ENCODE measurements at places on chromosomes 5 and 9.
A peak's percentile ranks its signal among the peaks of the same experiment; 100 is the strongest.

DNA sequence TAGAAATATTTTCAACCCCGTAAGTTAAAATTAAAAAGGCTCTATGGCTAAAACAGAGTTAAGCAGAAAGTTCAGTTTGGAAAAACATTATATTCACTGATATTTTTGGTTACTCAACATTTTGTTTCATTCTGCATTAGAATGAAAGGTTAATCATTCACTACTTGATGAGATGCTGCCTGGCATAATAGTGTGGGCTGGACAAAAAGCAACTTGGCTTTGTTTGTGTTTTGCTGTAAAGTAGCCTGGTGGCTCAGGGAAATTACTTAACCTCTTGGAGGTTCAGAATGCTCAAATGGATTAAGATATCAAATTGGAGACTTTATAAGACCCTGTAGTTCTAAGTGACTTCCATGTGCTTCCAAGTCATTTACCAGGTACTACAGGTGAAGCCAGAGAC lies 367.4 kb upstream of the TRPC7 start:
- no peaks in the 10 kb centered on the region for H3K36me3 ChIP-seq
- H3K27me3 ChIP-seq: no peaks in the 10 kb centered on the region

GRCh38 chr5:158869092-158869491 lies 230.6 kb downstream of the EBF1 start:
- H3K27ac ChIP-seq: no peak overlapping the region
- no peak for DNase-seq
- no peaks in the 10 kb centered on the region for H3K36me3 ChIP-seq

DNA sequence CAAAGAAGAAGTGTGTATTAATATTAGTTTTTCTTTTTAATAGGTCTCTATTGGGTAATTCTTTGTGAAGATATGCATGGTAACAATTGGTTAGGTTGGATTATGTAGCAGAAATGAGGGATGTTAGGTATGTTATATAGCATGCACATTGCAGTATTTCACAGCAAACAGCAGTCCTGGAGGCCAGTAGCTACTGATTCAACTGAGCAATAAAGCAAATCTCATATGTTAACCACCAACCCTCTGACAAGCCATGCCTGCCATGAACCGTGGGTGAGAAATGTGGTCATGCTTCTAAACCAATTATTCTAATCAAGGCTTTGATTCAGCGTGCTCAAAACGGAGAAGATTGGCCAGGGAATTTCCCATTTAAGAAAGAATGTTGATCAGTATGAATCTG lies 313.0 kb upstream of the CDH6 start:
- DNase-seq: no peak
- H3K4me3 ChIP-seq: no peak overlapping the region
- no peak overlapping the region for H3K27ac ChIP-seq

DNA sequence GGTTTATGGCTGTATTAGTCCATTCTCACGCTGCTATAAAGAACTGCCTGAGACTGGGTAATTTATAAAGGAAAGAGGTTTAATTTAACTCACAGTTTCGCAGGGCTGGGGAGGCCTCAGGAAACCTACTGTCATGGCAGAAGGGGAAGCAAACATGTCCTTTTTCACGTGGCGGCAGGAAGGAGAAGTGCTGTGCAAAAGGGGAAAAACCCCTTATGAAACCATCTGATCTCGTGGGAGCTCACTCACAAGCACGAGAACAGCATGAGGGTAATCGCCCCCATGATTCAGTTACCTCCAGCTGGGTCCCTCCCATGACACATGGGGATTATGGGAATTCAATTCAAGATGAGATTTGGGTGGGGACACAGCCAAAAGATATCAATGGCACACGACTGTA lies 13.9 kb downstream of the LRRC70 start:
- no peak overlapping the region for H3K4me3 ChIP-seq
- no peaks in the 10 kb centered on the region for H3K27me3 ChIP-seq
- no peak overlapping the region for H3K27ac ChIP-seq
- H3K4me1 ChIP-seq: peaks cover 8% of the 10 kb centered on the region
- DNase-seq: no peak
- H3K36me3 ChIP-seq: peaks cover 4% of the 10 kb centered on the region

DNA sequence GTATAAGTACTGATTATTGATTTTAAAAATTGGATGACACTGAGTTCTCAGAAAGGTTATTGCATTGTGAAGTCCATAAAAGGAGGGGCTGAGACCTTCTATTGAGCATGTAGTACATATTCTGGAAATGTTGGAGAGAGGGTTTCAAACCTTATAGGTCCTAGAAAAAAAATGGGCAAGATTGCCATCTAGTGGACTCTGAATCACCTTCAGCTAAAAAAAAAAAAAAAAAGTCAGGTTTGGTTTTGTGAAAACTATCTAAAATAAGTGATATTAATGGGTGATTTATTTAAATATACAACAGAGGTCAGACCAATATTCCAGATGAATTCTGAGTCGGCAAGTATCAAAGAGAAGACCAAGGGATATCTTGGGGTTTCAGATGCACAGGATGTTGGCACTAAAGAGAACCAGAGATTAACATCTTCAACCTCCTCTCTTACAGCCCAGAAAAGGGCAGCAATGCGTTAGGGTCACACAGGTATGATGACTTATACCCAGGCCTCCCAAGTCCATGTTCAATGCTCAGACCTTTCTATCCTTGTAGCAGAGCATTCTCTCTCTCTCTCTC lies 109.8 kb upstream of the NMUR2 start:
- DNase-seq: peak; percentile 53
- H3K27me3 ChIP-seq: peaks cover 12% of the 10 kb centered on the region
- H3K36me3 ChIP-seq: no peaks in the 10 kb centered on the region

- no peak overlapping the region for H3K27ac ChIP-seq
- H3K4me3 ChIP-seq: no peak overlapping the region
- DNase-seq: no peak
These were observed 3.7 kb downstream of the ROPN1L start for GRCh38 chr5:10445352-10445751.

- H3K4me1 ChIP-seq: no peaks in the 10 kb centered on the region
- no peak overlapping the region for H3K4me3 ChIP-seq
- no peak for DNase-seq
- H3K27me3 ChIP-seq: no peaks in the 10 kb centered on the region
These were observed 53.5 kb downstream of the ZFR start for GRCh38 chr5:32390819-32391591.

DNA sequence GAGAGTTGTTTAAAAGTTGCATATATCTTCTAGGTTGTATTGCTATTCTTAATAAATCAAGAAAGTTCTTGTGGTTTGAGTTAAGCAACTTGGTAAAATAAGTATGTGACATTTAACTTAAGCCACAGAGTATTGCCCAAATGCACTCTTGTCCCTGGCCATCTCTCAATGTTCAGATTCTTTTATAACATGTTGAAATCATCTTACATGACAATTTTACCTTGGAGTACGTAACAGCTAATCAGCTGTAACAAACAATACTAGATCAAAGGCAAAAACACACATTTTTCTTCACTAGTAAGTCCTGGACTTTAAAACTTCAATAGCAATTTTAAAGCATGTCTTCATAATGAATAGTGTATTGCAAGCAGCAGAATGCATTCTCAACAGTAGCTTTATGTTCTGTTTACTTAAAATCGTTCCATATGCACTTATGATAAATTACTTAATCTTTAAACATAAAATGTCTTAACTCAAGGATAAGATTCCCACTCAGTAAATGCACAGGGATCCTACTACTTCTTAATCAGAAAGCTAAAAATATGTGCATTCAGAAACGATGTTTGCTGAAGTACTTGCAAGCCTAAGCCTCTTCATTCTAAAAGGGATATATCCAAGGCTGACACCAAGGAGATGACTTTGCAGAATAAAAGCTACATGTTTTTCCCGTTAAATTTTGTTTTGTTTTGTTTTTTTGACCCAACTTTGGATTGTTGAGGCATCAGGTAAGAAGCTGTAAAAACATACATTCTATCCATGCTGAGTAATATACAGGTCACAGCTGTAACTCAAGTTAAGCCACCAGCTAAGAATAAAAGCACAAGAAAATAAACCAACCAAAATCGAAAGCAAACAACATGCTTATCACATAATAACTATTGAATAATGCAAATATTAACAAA lies 86.1 kb upstream of the NFIB start:
- H3K4me3 ChIP-seq: peak overlapping the region; percentile 58
- H3K4me1 ChIP-seq: peaks cover 20% of the 10 kb centered on the region
- H3K27ac ChIP-seq: 0 out of 2 replicates have a peak overlapping the region, but pooled peaks have one; percentile 1
- no peak for DNase-seq
- H3K27me3 ChIP-seq: no peaks in the 10 kb centered on the region

DNA sequence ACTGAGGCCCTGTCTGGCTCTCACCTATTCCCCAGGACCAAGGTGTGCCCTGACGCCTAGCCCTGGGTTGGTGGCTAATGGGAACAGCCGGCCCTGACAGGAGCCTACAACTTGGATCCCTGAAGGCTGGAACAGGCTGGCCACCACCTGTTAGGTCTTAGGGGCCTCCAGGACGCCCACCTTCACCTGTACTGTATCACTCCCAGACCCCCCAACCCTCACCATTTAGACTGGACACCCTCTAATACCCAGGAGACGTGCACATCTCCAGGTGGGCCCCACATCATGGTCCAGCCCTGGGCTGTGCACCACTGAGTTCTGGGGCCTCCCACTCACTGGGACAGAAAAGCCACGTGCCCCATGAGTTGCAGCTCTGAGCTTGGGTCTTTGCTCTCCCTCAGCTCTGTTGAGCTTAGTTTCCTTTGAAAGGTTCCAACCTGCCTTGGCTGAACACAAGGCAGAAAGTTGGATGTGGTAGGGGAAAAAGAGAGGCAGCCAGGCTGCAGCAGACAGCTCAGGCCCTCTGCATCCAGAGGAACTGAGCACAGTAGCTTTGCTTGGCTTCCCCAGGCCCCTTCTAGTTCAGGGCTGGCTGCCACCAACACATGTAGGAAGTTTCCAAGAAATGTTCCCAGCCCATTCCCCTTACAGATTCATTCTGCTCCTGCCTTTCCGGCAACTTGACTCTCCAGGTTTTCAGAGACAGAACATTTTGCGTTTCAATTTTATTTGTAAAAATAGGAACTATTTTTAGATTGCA lies 116.8 kb upstream of the TBC1D2 start:
- no peak overlapping the region for H3K27ac ChIP-seq
- no peak overlapping the region for H3K4me3 ChIP-seq
- no peaks in the 10 kb centered on the region for H3K27me3 ChIP-seq
- DNase-seq: no peak
- no peaks in the 10 kb centered on the region for H3K36me3 ChIP-seq

DNA sequence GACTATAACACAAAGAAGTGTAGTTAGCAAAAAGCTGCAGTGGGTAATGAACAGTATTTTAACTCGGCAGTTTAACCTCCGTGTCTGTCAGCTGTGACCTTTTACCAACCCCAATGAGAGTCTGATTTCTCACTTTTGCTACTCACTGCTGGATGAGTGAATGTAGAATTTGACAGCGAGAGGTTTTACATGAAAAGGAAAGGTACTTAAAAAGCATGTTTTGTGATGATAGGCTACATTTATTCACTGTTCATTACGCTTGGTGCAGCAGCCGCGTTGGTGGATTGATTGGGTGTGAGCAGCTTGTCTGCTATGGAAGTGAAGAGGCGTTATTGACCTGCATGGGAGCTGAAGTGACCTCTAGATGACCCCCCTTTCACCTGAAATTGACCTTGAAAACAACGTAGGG lies 867.7 kb downstream of the NR2F1-AS1 start:
- DNase-seq: no peak
- H3K4me1 ChIP-seq: no peaks in the 10 kb centered on the region
- H3K27me3 ChIP-seq: no peaks in the 10 kb centered on the region
- H3K36me3 ChIP-seq: no peaks in the 10 kb centered on the region

DNA sequence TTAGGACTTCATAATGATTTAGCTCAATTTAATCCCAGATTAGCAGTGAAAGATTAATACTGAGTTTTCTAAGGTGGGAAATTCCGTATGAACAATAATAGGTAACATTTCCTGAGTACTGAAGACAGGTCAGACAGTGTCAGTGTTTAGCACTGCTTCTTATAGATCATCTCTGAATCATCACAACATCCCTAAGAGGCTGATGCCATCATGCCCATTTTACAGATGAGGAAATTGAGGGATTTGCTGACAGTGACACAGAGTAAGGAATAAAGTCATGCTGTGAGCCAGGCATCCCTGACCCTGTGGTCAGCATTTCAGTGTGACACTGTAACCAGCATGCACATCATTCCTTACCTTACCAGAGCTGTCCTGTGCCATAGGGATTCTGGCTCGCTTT lies 44.5 kb downstream of the DAPK1 start:
- H3K27me3 ChIP-seq: no peaks in the 10 kb centered on the region
- no peaks in the 10 kb centered on the region for H3K4me1 ChIP-seq
- no peaks in the 10 kb centered on the region for H3K36me3 ChIP-seq
- DNase-seq: no peak
- H3K27ac ChIP-seq: no peak overlapping the region

- no peaks in the 10 kb centered on the region for H3K36me3 ChIP-seq
- H3K4me1 ChIP-seq: peaks cover 4% of the 10 kb centered on the region
- no peak overlapping the region for H3K27ac ChIP-seq
These were observed 247.7 kb upstream of the ANKRD55 start for GRCh38 chr5:56480705-56481427.

DNA sequence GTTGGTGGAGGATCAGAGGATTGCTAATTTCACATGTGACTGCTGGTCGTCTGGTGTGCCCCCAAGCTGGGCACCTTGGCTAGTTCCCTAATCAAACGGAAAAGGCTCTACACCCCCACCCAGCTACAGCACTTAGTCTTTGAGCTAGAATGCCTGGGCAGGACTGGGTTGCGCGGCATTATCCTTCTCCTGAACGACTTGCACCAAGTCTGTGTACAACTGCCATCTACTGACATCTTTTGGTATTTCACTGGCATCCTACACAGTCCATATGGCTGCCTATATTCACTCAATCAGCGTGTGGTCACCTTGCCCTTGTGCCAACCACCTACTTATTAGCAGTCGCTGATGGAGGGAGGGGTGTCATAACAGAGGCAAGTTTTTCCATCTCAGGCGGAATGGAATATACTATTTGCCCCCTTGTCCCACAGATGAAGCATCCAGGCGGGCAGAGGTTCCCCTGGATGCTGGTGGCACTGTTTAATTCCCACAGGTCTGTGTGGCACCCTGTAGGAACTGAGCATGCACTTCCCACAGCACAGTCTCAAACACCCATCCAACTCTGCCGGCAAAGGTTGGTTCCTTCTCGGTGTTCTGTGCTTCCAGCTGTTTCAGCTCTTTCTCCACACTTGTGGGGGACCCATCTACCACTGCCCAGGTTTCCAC lies 150.1 kb downstream of the OSTF1 start:
- H3K4me1 ChIP-seq: no peaks in the 10 kb centered on the region
- H3K36me3 ChIP-seq: no peaks in the 10 kb centered on the region
- H3K27ac ChIP-seq: no peak overlapping the region
- peak; percentile 80 for DNase-seq

GRCh38 chr9:34124099-34124498 lies 2.4 kb downstream of the DCAF12 start:
- DNase-seq: no peak
- H3K27ac ChIP-seq: no peak overlapping the region
- H3K4me1 ChIP-seq: peaks cover 14% of the 10 kb centered on the region
- H3K4me3 ChIP-seq: peak overlapping the region; percentile 78
- no peaks in the 10 kb centered on the region for H3K27me3 ChIP-seq

- 0 out of 2 replicates have a peak, but pooled peaks cover 4% of the 10 kb centered on the region for H3K27me3 ChIP-seq
- H3K27ac ChIP-seq: no peak overlapping the region
- H3K4me3 ChIP-seq: no peak overlapping the region
- DNase-seq: no peak
These were observed 841.9 kb upstream of the ACO1 start for GRCh38 chr9:31542384-31543055.

GRCh38 chr5:67033880-67034651 lies 162.5 kb downstream of the CD180 start:
- H3K36me3 ChIP-seq: no peaks in the 10 kb centered on the region
- DNase-seq: no peak
- no peaks in the 10 kb centered on the region for H3K27me3 ChIP-seq
- H3K4me1 ChIP-seq: peaks cover 15% of the 10 kb centered on the region
- H3K27ac ChIP-seq: no peak overlapping the region

All from PC-3 (cell line).